K562 (cell line): ENCODE measurements at places on chromosomes 2 and 18. TPM values are rescaled to one million over a fixed set of nuclear protein-coding genes. Genes with fewer than 3 reads are reported as not detected.

HOXD13 gene
- not detected in 2 replicates for total RNA-seq

ANKRD30BL gene
- not detected in 2 replicates for total RNA-seq

DPP10 gene
- not detected in 2 replicates for total RNA-seq

PID1 gene
- total RNA-seq = 0.20 TPM in 1 of 2 replicates, not detected in the other

UGT1A8 gene
- not detected in 2 replicates for total RNA-seq

CFC1 gene
- not detected in 2 replicates for total RNA-seq

ERFE gene
- 6.5 and 6.7 TPM in 2 replicates for total RNA-seq

STARD6 gene
- not detected in 2 replicates for total RNA-seq

SMYD1 gene
- not detected in 2 replicates for total RNA-seq
